ENCODE measurements at places on chromosomes 12 and 14. TPM values are rescaled to one million over a fixed set of nuclear protein-coding genes. Genes with fewer than 3 reads are reported as not detected.

The C12orf60 gene
- total RNA-seq: 2.4 TPM

GRCh38 chr14:68140806-68141205, 321.2 kb downstream of the RAD51B start:
- DNase-seq: no peak

The KCNMB4 gene
- 2.0 TPM for total RNA-seq

The SMOC1 gene
- 70.6 TPM for total RNA-seq

DNA sequence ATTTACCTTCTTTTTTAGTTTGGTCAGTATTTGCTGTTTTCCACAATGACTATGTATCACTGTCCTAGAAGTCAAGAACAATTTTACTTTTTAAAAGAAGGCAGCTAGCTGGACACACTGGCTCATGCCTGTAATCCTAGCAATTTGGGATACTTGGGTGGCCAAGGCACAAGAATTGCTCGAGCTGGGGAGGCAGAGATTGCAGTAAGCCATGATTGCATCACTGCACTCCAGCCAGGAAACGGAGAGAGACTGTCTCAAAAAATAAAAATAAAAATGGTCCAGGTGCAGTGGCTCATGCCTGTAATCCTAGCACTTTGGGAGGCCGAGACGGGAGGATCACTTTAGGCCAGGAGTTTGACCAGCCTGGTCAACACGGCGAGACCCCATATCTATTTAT, 28.3 kb downstream of the MDM1 start:
- no peak for DNase-seq

The NPAS3 gene
- total RNA-seq: not detected

GRCh38 chr14:55537782-55538181, 42.2 kb upstream of the KTN1 start:
- no peak for DNase-seq

The PRKAG1 gene
- 92.8 TPM for total RNA-seq

DNA sequence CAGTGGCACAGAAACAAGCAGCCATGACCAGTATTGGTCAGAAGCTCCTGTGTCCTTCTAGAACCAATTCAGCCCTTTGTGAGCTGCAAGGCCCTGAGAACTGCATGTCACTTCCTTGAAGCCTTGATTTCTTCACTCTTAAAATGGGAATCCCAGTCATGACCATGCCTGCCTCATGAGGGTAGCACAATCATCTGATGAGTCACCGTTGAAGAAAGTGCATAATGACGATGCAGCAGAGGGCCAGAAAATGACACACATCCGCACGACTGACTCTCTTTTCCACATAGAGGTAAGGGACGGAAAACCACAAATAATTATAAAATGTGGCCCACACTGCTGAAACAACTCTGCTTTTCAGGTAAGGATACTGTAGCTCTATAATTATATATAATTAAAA, 777.4 kb downstream of the BCL11B start:
- DNase-seq: no peak

- no peak for DNase-seq
These were observed 4.3 kb upstream of the PGF start for GRCh38 chr14:74959596-74960180.

The TMCC3 gene
- total RNA-seq: 0.09 TPM
